ENCODE measurements at places on chromosomes 1 and 21. TPM values are rescaled to one million over a fixed set of nuclear protein-coding genes. Genes with fewer than 3 reads are reported as not detected.

The TRABD2B gene
- total RNA-seq = 1.5 TPM

The KCNJ15 gene
- 2.1 TPM for total RNA-seq

The AADACL3 gene
- total RNA-seq = not detected

The ZNF496 gene
- 32.1 TPM for total RNA-seq

The RNU1-1 gene
- total RNA-seq = under 0.01 TPM

The MROH7 gene
- 4.2 TPM for total RNA-seq

The FALEC gene
- total RNA-seq = not detected

The OR6N1 gene
- not detected for total RNA-seq

The CRNN gene
- total RNA-seq = 26.0 TPM

The OPRD1 gene
- 0.72 TPM for total RNA-seq

The GCSAML gene
- total RNA-seq = 0.72 TPM

The PWP2 gene
- total RNA-seq = 26.0 TPM

The PLPPR5 gene
- 2.2 TPM for total RNA-seq

The PGLYRP4 gene
- total RNA-seq = 0.31 TPM

The SNRNP40 gene
- 71.8 TPM for total RNA-seq

The PRRX1 gene
- 185 TPM for total RNA-seq

The DISP1 gene
- total RNA-seq = 9.5 TPM

The TLCD4 gene
- 43.7 TPM for total RNA-seq

The HSD3B1 gene
- total RNA-seq = not detected

Data from tongue (tissue), 3 donors.